ENCODE measurements at places on chromosomes 16 and 17. TPM values are rescaled to one million over a fixed set of nuclear protein-coding genes. Genes with fewer than 3 reads are reported as not detected.

The OR3A3 gene
- not detected for total RNA-seq

DNA sequence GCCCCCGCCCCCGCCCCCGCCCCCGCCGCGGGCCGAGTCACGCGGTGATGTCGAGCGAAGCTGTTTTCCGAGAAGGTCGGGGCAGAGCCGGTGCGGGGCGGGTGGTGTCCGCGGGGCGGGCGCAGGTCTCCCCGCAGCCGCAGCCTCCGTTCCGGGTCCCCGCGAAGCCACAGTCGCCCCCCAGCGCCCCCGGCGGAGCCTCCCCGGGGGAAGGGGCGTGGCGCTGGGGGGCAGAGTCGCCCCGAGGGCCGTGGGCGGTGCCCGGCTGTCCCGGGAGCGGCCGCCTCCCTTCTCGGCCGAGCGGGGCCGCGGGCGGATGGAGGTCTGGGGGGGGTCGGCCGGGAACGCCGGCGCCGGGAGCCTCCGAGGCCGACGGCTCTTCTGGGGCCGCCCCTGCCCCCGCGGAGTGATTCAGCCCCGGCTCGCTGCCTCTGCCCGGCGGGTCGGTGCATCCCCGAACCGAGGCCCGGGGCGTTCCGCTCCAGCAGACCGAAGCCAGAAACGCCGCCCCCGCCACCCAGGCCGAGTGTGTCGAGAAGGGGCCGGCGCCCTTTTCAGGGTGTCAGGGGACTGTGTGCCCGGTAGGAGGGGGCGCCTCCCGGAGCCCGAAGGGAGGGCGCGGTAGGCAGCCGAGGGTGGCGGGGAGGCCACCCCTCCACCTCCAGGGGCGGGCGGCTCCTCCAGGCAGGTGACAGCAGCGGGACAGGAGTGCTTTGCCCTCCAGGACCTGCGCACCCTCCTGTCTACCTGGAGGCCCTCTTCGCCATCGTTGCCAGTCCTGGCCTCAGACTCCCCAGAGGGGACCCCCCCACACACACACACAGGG is 1.7 kb downstream of the METRNL start:
- DNase-seq, result peak; percentile 24
- peak overlapping the region; percentile 57 for H3K27ac ChIP-seq
- H3K27me3 ChIP-seq, result peaks cover 9% of the 10 kb centered on the region
- peak overlapping the region; percentile 64 for H3K4me3 ChIP-seq
- peaks cover 44% of the 10 kb centered on the region for H3K4me1 ChIP-seq
- peaks cover 19% of the 10 kb centered on the region for H3K36me3 ChIP-seq

DNA sequence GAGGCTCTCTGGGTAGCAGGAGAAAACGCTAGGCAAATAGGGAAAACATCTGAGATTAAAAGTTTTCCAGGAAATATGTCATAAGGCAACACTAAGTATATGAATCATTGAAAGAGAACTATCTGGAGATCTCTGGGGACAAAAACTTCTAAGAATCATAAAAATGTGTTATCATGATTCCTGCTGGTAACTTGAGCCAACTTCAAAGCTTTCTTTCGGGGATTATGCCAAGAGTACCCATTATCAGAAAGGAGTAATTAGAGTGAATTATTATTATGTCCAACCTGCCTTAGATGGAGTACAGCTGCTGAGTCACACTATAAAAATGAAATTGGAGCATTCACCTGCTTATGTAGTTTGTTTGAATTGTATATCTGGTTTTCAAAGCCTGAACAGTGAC is 488.5 kb upstream of the SOX9 start:
- H3K36me3 ChIP-seq, result no peaks in the 10 kb centered on the region
- H3K27me3 ChIP-seq, result no peaks in the 10 kb centered on the region
- no peak overlapping the region for H3K27ac ChIP-seq
- no peak overlapping the region for H3K4me3 ChIP-seq
- DNase-seq, result peak; percentile 41

The SF3B3 gene
- total RNA-seq, result 112 TPM

The KRTAP4-5 gene
- total RNA-seq, result not detected

GRCh38 chr17:28085766-28086165 is 43.3 kb downstream of the NLK start:
- H3K27me3 ChIP-seq, result no peaks in the 10 kb centered on the region
- no peak overlapping the region for H3K4me3 ChIP-seq
- peaks cover 3% of the 10 kb centered on the region for H3K4me1 ChIP-seq
- no peak for DNase-seq
- H3K36me3 ChIP-seq, result no peaks in the 10 kb centered on the region

- H3K36me3 ChIP-seq, result peaks cover 3% of the 10 kb centered on the region
- peaks cover 3% of the 10 kb centered on the region for H3K4me1 ChIP-seq
- H3K27ac ChIP-seq, result no peak overlapping the region
- peak; percentile 39 for DNase-seq
- H3K4me3 ChIP-seq, result no peak overlapping the region
Observed at GRCh38 chr16:85715169-85716021, 26.6 kb upstream of the GINS2 start.

DNA sequence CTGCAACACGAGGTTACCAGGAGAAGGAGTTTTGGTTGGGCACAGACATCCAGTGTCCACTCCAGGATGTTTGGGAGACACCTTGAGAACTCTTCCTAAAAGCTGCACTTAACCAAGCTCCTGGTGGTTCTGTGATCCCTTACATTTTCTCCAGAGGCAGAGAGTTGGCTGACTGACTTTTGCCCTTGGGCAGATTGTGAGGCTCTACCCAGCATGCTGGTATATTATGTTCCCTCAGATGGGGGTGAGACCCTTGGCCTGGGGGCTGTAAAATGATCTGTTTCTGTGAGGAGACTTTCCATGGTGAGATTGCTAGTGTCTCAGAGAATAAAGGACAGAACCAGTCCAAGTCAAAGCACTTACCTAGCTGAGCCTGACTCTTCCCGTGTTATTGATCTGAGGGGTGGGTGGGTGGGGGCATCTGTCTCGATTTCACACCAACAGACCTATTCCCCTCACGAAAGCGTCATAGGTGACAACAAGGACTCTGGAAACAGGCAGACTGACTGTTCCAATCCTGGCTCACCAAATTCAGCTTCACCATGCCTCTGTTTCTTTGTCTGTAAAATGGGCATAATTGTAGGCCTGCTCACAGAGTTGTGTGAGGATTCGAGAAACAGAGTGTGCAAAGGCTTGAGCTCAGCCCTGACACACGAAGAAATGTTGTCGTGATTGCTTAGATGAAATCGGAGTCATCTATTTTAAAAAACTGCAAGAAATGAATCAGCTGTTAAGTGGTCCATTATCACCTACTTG is 12.2 kb downstream of the USB1 start:
- H3K27me3 ChIP-seq, result no peaks in the 10 kb centered on the region
- H3K4me1 ChIP-seq, result peaks cover 9% of the 10 kb centered on the region
- peaks cover 12% of the 10 kb centered on the region for H3K36me3 ChIP-seq

DNA sequence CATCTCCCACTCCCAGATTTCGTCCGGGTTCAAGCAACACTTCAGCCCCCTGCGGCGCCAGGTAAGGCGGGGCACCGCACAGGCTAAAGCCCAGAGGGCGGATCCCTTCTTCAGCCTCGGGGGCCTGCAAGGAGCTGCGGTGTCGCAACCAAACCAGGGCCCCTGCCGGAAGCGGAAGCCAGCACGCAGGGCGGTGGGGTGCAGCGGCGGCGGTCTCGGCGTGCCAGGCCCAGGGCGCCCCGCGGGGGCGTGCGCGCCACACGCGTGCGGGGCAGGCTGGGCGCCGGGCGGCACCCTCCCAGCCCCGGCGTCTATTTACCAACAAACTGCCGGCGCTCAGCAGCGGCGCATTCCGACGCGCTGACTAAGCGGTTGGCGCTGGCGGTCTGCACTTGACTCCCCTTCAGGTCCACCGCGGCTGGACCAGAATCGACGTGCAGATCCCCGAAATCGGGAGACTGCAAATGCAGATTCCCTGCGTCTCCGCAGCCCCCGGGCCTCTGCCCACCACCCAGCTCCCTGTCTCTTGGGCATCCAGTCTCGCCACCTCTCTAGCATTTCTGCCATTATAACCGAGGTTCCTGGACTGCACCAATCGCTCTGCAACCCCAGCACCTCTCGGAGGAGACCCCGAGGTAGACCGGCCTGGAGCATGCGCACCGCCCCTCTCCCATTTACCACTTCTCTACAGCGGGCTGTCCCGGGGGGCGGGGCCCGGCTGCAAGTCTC is 421 bp upstream of the DLX4 start:
- no peak overlapping the region for H3K27ac ChIP-seq
- no peaks in the 10 kb centered on the region for H3K4me1 ChIP-seq
- no peaks in the 10 kb centered on the region for H3K36me3 ChIP-seq
- peak; percentile 39 for DNase-seq

- no peak overlapping the region for H3K4me3 ChIP-seq
- no peaks in the 10 kb centered on the region for H3K27me3 ChIP-seq
- H3K4me1 ChIP-seq, result no peaks in the 10 kb centered on the region
Observed at GRCh38 chr16:6593799-6594198, 738.8 kb upstream of the RBFOX1 start.

Data from IMR-90 (cell line).